ENCODE measurements at places on chromosomes 1 and 21.
A peak's percentile ranks its signal among the peaks of the same experiment; 100 is the strongest.

GRCh38 chr1:239792157-239792556 lies 299.5 kb upstream of the FMN2 start:
- H3K27me3 ChIP-seq: no peaks in the 10 kb centered on the region
- H3K4me3 ChIP-seq: no peak overlapping the region
- DNase-seq: no peak
- no peak overlapping the region for H3K27ac ChIP-seq
- H3K36me3 ChIP-seq: no peaks in the 10 kb centered on the region
- H3K4me1 ChIP-seq: no peaks in the 10 kb centered on the region

DNA sequence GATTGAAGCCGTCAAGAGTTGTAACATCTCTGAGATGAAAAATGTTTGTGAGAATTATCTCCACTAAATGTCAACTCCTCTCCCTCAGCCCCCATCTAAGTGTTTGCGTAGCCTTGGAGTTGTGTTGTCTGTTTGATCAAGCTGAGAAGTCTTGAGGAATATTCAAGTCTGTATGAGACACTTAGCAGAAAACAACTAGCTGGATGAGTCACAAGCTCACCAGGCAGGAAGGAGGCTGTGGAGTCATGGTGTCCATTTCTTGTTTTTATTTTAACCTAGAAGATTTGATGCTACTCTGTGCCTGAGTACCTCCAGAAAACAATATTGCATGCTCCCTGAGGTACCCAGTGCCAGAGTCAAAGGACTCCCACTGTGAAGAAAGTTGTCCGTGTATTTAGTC lies 211.6 kb upstream of the PLXNA2 start:
- no peak overlapping the region for H3K27ac ChIP-seq
- no peak overlapping the region for H3K4me3 ChIP-seq
- peak; percentile 59 for DNase-seq
- no peaks in the 10 kb centered on the region for H3K27me3 ChIP-seq
- H3K36me3 ChIP-seq: no peaks in the 10 kb centered on the region

DNA sequence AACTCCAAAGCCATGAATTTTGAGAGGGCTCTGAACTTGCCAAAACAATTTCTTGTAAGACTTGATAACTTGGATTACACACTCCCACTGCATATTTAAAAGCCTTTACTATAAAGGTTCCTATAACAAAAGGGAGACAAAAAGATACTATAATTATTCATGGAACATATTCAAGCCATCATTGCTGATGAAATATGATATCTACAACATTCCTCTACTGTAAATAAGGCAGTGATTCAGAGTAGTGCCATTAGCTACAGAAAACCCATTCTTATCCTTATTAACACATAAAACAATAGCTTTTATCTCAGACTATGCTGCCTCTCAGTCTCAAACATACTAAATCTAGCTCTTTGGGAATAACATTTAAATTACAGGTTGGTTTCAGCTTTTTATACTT lies 675.5 kb upstream of the CXADR start:
- H3K4me1 ChIP-seq: no peaks in the 10 kb centered on the region
- no peaks in the 10 kb centered on the region for H3K36me3 ChIP-seq
- no peak for DNase-seq
- H3K27ac ChIP-seq: no peak overlapping the region
- H3K4me3 ChIP-seq: no peak overlapping the region

DNA sequence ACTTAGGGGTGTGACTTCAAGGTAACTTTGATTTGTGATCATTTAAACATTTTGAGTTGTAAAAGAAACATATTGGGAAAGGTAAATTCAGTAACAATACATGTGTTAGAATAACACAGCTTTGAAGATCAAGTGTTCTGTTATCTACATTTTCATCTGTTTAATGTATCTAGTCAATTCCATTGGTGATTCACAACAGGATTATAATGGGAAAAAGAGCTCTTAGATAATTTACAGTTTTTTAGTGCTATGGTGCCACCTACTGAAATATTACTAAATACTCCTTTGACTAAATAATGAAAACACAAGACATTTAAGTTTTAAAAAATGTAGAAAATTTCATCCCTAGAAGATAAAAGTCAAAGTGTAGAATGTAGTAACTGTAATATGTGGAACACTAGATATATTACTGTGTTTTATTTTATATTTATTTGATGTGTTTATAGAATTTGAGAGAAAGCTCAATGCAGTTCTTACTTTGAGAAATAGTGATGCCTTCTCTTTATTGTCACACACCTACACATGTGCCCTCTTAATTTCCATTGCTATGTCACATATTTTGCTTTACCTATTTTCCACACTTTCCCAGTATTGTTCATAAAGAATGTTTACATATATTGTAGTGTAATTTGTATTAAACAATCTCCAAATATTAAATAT lies 47.4 kb downstream of the PTPRC start:
- H3K36me3 ChIP-seq: no peaks in the 10 kb centered on the region
- no peaks in the 10 kb centered on the region for H3K4me1 ChIP-seq
- no peak overlapping the region for H3K4me3 ChIP-seq
- H3K27me3 ChIP-seq: no peaks in the 10 kb centered on the region
- DNase-seq: peak; percentile 58

GRCh38 chr1:160161965-160162705 lies 10.7 kb downstream of the ATP1A4 start:
- H3K4me1 ChIP-seq: peaks cover 4% of the 10 kb centered on the region
- H3K36me3 ChIP-seq: no peaks in the 10 kb centered on the region
- peaks cover 27% of the 10 kb centered on the region for H3K27me3 ChIP-seq

DNA sequence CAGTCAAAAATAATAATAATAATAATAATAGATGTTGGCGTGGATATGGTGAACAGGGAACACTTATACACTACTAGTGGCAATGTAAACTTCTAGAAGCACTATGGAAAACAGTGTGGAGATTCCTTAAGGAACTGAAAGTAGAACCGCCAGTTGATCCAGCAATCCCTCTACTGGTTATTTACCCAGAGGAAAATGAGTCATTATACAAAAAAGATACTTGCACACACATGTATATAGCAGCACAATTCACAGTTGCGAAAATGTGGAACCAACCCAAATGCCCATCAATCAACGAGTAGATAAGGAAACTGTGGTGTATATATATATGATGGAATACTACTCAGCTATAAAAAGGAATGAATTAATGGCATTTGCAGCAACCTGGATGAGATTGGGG lies 176.0 kb downstream of the PLPP3 start:
- H3K27ac ChIP-seq: no peak overlapping the region
- no peak overlapping the region for H3K4me3 ChIP-seq
- no peaks in the 10 kb centered on the region for H3K36me3 ChIP-seq
- H3K4me1 ChIP-seq: no peaks in the 10 kb centered on the region

DNA sequence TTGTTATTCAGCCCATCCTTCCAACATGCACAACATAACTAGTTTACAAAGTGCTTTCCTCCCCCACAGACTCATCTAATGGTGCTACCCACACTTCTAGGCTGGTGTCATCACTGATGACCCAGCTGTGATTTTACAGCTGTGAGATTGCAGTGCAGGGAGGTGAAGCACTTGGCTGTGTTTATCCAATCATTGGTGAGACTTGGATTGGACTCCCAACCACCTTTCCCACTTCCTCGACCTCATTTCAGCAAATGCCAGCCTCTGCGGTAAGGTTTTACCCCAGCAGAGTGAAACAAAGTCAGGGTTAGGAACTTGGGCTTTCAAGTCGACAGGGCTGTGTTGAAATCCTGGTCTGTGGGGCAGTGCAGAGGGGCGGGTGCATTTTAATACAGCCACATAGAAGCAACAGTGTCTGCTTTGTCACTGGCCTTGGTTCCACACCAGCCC lies 22.1 kb downstream of the ECHDC2 start:
- H3K36me3 ChIP-seq: peaks cover 5% of the 10 kb centered on the region
- H3K27ac ChIP-seq: no peak overlapping the region
- H3K4me1 ChIP-seq: peaks cover 8% of the 10 kb centered on the region
- DNase-seq: peak; percentile 33

GRCh38 chr1:223264983-223265908 lies 98.7 kb downstream of the SUSD4 start:
- DNase-seq: no peak
- no peak overlapping the region for H3K4me3 ChIP-seq
- no peak overlapping the region for H3K27ac ChIP-seq
- no peaks in the 10 kb centered on the region for H3K4me1 ChIP-seq
- H3K27me3 ChIP-seq: peaks cover 80% of the 10 kb centered on the region

DNA sequence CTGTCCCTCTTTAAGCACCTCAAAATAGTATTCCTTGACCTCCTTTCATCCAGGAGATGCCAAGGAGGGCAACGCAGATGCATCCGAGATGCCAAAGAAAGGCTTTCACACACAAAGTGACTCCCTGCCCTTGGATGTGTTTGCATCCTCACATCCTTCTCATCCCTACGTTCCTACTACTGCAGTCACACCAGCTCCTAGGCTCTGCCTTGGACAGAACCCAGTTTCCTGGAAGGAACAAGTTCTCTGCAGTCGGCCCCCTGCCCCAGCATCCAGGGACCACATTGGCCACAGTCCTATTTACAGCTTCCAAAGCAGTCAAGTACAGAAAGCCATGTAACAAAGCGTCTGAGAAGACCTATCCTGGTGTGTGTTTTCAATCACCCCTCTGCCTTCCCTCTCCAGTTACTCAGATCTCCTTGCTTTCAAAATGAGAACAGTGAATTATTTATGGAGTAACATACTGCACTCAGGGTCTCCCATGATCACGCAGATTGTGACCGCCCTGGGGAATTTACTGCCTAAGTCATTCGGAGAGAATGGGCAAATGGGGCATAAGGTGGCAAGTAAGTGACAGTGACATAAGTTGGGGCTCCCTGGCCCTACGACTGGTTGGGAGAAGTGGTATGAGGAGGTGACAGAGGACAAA lies 21.8 kb upstream of the SRP9 start:
- H3K36me3 ChIP-seq: no peaks in the 10 kb centered on the region
- H3K4me1 ChIP-seq: peaks cover 19% of the 10 kb centered on the region
- DNase-seq: no peak
- peak overlapping the region; percentile 9 for H3K4me3 ChIP-seq
- H3K27ac ChIP-seq: no peak overlapping the region

- no peaks in the 10 kb centered on the region for H3K36me3 ChIP-seq
- peaks cover 23% of the 10 kb centered on the region for H3K4me1 ChIP-seq
- no peaks in the 10 kb centered on the region for H3K27me3 ChIP-seq
- peak; percentile 92 for DNase-seq
- H3K4me3 ChIP-seq: no peak overlapping the region
- peak overlapping the region; percentile 84 for H3K27ac ChIP-seq
Observed at GRCh38 chr1:94608852-94609530, 67.4 kb upstream of the F3 start.

DNA sequence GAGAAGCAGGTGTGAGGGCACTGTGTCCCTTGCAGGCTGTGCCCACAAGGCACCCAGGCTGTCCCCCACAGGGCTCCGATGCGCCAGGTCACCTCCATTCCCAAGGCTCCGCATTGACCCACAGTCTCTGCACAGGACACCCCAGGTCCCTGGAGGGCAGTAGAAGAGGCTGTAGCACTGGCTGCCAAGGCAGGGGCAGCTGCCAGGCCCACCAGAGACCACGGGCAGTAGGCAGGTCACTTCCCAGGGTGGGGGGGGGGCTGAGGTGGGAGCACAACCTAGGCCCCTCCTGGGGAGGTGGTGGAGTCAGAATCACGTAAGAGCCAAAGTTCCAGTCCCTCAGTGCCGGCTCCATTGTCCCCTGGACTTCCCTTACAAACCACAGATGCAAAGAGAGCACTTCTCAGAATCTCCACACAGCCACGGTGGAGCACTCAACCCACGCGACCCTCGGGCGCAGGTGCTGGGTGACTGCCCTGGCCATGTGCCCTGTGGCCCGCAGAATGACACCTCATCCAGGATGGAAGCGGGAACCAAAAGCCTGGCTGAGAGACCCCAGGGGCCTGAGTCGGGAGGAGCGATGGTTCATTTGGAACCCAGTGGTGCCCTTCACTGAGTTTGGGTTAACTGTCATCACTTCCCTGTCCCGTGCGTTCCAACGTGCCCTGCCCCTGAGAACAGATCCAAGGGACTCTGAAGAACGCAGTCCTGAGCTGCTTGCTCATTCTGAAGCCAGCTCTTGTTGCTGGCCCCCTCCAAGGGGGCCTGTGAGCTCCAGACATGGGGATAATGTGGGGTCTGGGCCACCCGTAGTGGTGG lies 69.7 kb upstream of the PDE9A start:
- no peak overlapping the region for H3K27ac ChIP-seq
- H3K4me1 ChIP-seq: peaks cover 3% of the 10 kb centered on the region
- peaks cover 26% of the 10 kb centered on the region for H3K27me3 ChIP-seq
- H3K36me3 ChIP-seq: no peaks in the 10 kb centered on the region
- no peak overlapping the region for H3K4me3 ChIP-seq

- H3K27me3 ChIP-seq: no peaks in the 10 kb centered on the region
- peaks cover 18% of the 10 kb centered on the region for H3K4me1 ChIP-seq
- no peaks in the 10 kb centered on the region for H3K36me3 ChIP-seq
- no peak overlapping the region for H3K4me3 ChIP-seq
- no peak overlapping the region for H3K27ac ChIP-seq
- DNase-seq: no peak
Observed at GRCh38 chr1:109248444-109248796, 919 bp upstream of the CELSR2 start.

DNA sequence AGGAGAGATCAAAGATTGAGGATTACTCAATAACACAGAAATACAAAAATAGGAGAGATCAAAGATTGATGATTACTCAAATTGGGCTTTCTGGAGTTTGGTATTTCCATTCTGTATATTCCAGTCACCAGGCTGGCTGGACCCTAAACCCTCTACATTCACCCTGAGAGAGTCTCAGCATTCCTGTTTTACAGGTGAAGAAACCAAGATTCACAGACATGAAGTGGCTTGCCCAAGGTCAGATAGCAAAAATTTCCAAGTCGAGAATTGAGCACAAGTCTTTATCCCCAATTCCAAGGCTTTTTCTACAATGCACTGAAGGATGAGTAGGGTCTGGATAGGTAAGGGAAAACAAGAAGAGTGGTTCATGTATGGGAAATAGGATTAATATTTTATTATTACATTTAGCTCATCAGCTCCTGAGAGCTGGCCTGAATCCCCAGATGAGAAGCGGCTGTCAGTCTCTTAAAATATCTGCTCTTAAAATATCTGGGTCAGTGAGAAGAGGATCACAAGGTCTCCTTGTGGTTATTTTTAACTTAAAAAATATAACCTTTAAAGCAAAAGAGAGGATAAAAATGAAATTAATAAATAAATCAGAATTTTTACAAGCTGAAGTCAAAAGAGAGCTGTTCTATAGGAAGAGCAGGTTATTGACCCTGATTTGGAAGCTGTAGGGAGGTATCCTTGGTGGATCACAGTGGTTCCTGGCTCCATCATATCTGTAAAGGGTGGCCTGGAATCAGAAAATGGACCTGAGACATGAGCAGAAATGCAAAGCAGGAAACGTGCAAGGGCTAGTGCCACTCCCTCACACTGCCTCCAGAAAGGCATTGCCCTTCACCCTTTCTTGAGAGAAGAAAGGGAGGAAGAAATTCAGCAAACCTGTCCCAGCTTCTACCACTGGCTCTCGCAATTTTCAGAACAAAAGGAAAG lies 29.1 kb upstream of the SEC16B start:
- no peaks in the 10 kb centered on the region for H3K36me3 ChIP-seq
- no peak overlapping the region for H3K27ac ChIP-seq
- no peaks in the 10 kb centered on the region for H3K4me1 ChIP-seq
- no peak overlapping the region for H3K4me3 ChIP-seq
- no peak for DNase-seq

Measured in mesenchymal stem cell (in vitro differentiated cells and primary cell).